ENCODE measurements at places on chromosomes 11 and 22.

GRCh38 chr11:93051186-93051585 lies 81.7 kb downstream of the MTNR1B start:
- DNase-seq: no peak

DNA sequence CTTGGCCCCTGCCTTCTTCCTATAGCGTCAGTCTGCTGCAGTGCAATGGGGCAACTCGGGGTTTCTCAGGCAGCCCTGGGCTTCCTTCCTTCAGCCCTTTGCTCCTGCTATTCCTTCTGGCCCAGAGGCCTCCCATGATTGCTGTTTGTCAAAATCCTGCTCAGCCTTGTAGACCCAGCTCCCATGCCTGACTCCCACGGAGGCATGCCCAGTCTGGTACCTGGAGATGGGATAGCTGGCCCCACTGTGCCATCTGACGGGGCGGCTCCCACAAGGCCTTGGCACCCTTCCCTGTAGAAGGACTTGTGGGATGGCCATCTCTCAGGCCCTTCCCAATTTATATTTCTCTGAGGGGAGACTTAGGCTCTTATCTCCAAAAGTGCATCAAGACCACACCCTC lies 590 bp upstream of the CD6 start:
- DNase-seq: no peak

DNA sequence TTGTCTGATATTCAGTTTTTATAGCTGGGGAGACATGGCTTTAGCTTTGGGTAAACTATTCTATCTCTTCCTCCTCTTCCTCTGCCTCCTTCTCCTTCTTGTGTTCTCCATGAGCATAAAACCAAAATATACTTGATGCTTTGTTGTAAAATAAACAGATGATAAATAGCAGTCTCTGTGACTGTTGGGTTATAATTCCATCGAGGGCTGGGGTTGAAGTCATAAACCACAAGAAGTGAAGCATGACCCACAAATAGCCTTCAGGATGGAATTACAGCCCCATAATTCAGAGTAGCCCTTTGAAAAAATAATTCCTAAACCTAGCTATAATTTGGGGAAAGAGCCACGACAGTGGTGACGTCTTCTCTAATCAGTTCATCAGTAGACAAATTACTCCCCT lies 177.7 kb downstream of the SNX19 start:
- no peak for DNase-seq

DNA sequence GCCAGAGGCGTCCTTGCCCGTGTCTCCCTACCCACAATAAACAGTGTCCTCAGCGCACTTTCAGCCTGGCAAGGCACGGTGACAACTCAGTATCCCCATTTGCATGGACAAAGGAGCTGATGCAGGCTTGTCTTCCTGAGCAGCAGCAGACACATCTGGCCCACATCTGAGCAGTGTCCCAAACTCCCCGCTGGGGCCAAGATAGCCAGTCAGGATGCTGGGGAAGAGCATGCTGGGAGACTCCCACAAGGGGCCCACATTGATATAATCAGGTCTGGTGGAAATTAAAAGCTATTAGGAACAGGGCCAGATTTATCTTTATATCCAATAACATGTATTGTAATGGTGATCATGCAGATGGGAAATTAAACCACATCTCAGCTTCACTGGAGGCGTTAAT lies 24.7 kb downstream of the DSCAML1 start:
- DNase-seq: no peak

- no peak for DNase-seq
These were observed 988 bp downstream of the TNRC6B start for GRCh38 chr22:40178417-40179409.

- no peak for DNase-seq
These were observed 106.3 kb downstream of the OPCML start for GRCh38 chr11:133425992-133426391.

- DNase-seq: no peak
These were observed 4.6 kb upstream of the ACER3 start for GRCh38 chr11:76856106-76856505.

GRCh38 chr22:43171019-43171491 lies 15.9 kb downstream of the TTLL12 start:
- DNase-seq: no peak

DNA sequence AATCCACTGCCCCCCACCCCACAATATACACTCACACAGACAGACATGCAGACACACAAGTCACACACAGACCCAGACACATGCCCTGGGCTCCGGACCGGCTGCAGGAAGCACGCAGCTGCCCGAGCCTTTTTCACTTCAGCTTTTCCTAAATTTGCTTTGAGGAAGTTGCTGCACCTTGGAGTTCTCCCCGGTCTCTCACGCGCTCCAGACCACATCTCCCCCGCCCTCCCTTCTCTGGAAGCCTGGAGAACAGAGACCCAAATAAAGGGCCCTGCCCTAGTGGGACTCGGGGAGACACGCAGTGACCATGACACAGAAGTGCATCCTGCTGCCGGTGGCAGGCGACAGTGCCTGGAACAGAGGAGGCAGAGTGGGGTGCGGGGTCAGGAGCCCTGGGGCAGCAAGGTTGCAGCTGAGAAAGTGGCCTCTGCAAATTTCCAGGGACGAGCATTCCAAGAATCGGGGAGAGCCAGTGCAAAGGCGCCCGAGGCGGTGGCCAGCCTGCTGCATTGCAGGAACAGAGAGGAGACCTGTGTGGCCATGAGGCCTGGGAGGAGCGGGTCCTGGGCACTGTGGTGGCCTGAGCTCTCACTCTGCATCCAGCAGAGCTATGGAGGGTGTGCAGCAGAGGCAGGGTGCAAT lies 19.1 kb downstream of the RPL3 start:
- no peak for DNase-seq

- no peak for DNase-seq
These were observed 927 bp downstream of the PRCP start for GRCh38 chr11:82899186-82899820.

- no peak for DNase-seq
These were observed 33.1 kb downstream of the KCNQ1 start for GRCh38 chr11:2477936-2478335.

DNA sequence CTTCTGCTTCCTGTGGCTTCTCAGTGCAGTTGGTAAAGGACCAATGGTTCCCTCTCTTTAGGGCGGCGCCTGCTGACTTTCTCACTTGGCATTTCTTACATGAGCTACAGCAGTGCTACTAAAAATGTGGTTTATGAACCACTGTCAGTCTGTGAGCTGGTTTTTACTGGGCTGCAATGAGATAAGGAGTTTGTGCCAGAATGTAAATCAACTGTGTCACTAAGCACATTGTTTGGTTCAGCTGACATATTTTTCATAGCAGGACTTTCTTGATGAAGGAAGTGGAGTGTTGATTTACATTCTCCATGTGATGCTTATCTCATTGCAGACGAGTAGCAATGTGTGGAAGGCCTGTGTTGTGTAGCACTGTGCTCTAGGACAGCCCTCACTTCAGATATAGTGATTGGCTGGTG lies 463.3 kb downstream of the SOX6 start:
- DNase-seq: no peak

DNA sequence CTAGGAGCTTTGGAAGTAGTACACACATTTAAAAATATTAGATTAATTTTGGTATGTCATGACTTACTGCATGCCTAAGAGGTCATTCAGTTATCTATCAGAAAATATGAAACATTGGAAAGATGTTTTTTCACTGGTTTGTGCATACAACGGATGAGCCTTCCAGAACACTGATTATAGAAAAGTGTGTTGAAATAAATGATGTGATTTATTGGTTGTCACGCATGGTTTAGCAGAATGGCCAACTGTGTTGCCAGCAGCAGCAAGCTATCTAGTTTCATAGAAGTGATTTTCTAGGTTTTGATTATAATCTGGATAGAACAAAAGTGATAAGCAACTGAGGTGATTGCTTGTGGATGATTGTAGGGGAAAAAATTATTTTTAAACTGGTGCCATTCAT lies 53.6 kb downstream of the DDX10 start:
- DNase-seq: no peak

- DNase-seq: no peak
These were observed 7.1 kb upstream of the HMGXB4 start for GRCh38 chr22:35250156-35250555.

DNA sequence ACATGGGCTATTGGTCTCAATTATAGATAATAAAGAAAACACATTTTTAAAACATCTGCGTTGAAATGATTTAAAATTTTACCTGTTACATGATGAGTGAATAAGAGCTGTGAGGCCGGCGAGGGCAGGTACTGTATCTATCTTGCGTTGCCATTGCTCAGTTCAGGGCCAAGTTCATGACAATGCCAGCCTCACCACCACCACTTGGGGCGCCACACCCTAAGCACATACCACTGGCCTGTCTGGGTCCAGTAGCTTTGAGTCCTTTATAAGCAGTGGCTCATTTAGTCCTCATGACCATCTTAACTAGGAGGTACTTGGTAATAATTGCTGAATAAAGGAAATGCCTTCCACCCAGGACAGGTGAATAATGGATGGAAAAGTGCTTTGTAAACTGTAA lies 14.5 kb upstream of the MB start:
- DNase-seq: no peak

- DNase-seq: no peak
These were observed 274.0 kb downstream of the BRD1 start for GRCh38 chr22:49553518-49554295.

GRCh38 chr11:76783294-76783895 lies at the start of gene TSKU:
Gene TSKU, plus strand, starts transcription at chr11:76783356. Its CDS starts 12,261 bp downstream, at chr11:76795617.
- DNase-seq: no peak
